ENCODE measurements at places on chromosomes 7 and 10. TPM values are rescaled to one million over a fixed set of nuclear protein-coding genes. Genes with fewer than 3 reads are reported as not detected.

Gene RAPGEF5
- total RNA-seq = 1.3 TPM

Gene NPY4R2
- 0.17 TPM for total RNA-seq

Gene CFAP58
- total RNA-seq = 0.58 TPM

Gene SGCE
- total RNA-seq = 87.5 TPM

Gene MRLN
- total RNA-seq = not detected

Gene CALCR
- total RNA-seq = not detected
